ENCODE measurements at places on chromosomes 1 and 21.

DNA sequence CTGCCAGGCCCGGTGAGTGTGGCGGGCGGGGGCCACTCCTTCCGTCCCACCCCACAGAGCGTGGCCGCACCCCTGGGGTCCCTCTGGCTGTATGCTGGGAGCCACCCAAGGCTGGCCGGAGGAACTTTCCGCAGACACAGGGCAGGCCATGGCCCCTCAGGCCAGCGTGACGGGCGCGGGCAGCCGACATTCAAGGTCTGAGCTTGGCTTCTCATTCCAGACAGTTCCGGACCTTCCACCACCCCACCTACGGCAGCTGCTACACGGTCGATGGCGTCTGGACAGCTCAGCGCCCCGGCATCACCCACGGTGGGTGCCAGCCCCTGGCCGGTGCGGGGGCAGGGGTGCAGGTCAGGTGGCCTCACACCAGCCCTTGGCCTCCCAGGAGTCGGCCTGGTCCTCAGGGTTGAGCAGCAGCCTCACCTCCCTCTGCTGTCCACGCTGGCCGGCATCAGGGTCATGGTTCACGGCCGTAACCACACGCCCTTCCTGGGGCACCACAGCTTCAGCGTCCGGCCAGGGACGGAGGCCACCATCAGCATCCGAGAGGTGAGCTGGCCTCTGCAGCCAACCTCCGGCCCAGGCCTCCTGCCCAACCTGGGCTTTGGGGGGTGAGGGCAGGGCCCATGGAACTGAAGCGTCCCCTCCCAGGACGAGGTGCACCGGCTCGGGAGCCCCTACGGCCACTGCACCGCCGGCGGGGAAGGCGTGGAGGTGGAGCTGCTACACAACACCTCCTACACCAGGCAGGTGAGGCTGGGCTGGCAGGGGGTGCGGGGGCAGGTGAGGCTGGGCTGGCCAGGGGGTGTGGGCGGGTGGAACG lies 7.3 kb downstream of the SCNN1D start:
- DNase-seq = no peak

DNA sequence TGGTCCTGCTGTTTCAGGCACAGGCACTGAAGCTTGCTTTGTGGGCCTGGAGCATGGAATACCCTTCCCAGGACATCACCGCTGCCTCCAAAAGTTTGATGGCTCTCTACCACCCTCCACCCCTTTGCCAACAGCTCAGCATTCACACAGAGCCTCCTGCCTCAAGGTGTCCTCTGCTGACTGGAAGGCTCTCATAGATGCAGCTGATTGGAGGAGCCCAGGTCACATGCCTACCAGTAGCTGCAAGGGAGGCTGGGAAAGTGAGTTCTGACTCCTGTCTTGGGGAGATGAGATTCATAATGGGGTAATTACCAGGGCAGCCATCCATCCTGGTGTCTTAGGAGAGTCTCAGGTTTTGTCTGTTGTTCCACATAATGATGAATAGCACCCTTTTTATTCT lies 124.8 kb upstream of the GRIK3 start:
- no peak for DNase-seq

GRCh38 chr1:100440075-100440809 lies 87.9 kb downstream of the CDC14A start:
- DNase-seq = peak; percentile 47

DNA sequence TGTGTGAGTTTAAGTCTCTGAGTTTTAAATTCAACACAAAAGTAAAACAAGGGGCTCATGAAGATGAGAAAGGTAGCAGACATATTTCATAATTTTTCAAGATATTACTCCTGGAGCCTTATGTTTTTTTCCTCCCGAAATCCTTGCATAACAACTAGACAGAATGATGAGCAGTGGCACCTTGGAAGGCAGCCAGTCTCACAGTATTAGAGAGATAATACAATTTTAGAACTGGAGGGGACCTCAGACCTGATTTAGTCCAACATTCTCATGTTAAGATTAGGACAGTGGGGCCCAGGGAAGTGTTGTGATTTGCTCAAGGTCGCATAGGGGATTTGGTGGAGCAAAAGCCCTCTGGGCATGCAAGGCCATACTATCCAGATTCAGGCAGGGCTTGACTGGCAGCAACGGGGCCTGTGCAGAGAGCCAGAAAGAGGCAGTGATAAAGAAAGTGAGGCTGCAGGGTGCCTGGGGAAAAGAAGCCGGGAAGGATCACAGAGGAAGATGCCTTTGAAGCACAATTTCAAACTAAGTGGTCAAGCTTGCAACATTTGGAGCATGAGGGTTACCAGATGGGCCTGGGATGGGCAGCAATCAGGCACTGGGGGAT lies 31.4 kb upstream of the BCL9 start:
- no peak for DNase-seq

- no peak for DNase-seq
Observed at GRCh38 chr1:48294656-48295055, 72.1 kb downstream of the SLC5A9 start.
